ENCODE measurements at places on chromosomes 6 and 20.
A peak's percentile ranks its signal among the peaks of the same experiment; 100 is the strongest.

GRCh38 chr20:54201268-54201846 is 6.5 kb upstream of the PFDN4 start:
- DNase-seq = no peak

DNA sequence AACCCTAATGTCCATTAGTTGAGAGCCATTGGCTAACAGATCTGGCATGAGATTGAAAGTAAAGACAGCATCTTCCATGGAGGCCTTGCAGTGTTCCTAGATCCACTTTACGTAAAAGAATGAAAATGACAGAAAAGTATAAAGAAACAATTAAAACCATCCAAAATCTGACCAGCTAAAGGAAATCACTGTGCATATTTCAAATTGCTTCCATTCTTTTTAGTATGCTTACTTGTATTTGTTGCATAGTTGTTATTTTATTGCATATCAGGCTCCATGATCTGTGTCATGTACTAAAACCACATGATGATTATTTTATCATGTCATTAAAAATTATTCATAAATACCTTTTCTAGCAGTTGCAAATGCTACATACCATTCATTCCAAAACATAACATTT is 67.9 kb downstream of the GCLC start:
- DNase-seq = no peak

- DNase-seq = no peak
These were observed 13.7 kb downstream of the MCUR1 start for GRCh38 chr6:13800615-13801014.

DNA sequence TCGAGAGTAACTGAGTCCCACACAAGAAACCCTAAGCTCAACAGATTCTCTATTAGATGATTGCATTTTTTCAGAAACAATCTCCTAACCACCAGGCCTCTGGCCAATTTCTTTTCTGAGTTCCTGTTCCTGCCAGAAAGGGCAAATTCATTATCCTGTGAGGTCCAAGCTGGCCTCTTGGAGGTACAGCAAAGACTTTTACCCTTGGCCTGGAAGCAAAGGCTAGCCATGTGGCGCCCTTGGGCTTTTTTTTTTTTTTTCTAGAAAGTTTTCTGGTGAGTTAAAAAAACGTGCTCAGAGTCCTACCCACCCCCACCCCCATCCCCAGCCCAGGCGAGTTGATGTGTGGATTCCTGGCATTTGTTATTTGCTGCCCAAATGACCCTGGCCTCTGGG is 59.0 kb upstream of the EEF1A1 start:
- no peak for DNase-seq

GRCh38 chr6:21381331-21381963 is 212.1 kb upstream of the SOX4 start:
- DNase-seq = no peak

- DNase-seq = peak; percentile 61
These were observed 698 bp upstream of the LRP11 start for GRCh38 chr6:149864578-149865535.

DNA sequence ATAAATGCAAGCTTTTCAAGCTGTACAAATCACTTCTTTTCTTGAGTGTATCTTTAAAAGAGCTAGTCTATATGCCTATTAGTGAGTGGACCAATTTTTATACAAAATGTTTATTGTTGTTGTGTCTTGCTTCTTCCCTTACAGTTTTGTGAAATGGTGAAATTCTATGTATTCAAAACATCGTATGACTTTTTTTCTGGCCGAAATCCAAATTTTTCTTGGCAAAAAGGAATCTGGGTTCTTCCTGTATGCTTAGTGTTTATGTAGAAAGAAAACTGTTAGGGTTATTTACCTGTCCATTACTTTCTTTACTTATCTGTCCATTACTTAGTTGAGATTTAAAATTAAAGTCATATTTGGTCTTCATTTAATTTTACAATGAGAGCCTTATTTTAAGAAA is 153.9 kb downstream of the MMS22L start:
- no peak for DNase-seq

GRCh38 chr6:105051941-105052471 is 95.1 kb downstream of the LIN28B start:
- DNase-seq = no peak

DNA sequence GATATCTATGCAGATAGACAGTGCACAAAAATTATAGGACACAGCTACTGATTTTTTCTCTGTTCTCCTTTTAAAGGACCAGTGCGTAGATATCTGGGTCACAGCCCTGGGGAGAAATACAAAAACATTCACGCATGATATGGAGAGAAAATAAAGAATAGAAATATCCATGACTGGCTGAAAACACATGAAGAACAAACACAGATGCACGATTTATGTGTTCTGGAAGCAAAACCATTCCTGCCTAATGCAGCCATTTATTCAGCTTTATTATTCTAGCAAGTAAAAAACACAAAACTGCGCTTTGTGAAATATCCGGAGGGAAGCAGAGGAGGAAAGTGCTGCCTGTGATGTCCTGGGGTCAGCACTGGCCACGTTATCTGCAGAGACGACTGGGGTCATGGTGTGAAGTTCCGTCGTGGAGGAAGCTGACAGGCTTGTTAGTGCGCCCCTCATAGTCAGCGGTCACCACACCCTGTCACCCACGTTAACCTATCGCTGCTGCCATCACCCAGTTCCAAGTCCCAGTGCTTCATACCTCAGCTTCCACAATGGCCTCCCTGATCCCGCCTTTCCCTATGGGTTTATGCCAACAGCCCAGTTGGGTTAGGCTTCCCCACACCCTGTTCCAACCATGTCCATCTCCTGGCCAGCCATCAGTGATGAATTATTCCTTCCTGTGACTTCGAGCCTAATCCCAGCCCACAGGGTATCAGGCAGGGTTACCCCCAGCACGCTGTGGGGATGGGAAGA is 86.6 kb upstream of the RPS6KA2 start:
- DNase-seq = no peak

GRCh38 chr20:31593221-31594001 is 11.7 kb upstream of the ID1 start:
- no peak for DNase-seq

All from CD4-positive, alpha-beta T cell treated with Interleukin-12 subunit alpha and Interleukin-12 subunit beta, for 1 hour (primary cell).